ENCODE measurements at places on chromosomes 2 and 18. TPM values are rescaled to one million over a fixed set of nuclear protein-coding genes. Genes with fewer than 3 reads are reported as not detected.

The ANKRD36B gene
- 30.3 TPM for total RNA-seq

The CAB39 gene
- total RNA-seq: 32.3 TPM

The UPP2 gene
- total RNA-seq: not detected

The TCF7L1 gene
- total RNA-seq: 1.5 TPM

The PDCD1 gene
- not detected for total RNA-seq

The RAB6C gene
- total RNA-seq: not detected

The MC5R gene
- not detected for total RNA-seq

The ARHGAP25 gene
- total RNA-seq: 3.0 TPM

The CSRNP3 gene
- total RNA-seq: 13.8 TPM

GRCh38 chr18:12597760-12598159 is 60.1 kb downstream of the SPIRE1 start:
- peak overlapping the region; percentile 77 for H3K27ac ChIP-seq
- DNase-seq: peak; percentile 54
- H3K36me3 ChIP-seq: no peaks in the 10 kb centered on the region
- H3K4me1 ChIP-seq: peaks cover 34% of the 10 kb centered on the region
- no peaks in the 10 kb centered on the region for H3K27me3 ChIP-seq

DNA sequence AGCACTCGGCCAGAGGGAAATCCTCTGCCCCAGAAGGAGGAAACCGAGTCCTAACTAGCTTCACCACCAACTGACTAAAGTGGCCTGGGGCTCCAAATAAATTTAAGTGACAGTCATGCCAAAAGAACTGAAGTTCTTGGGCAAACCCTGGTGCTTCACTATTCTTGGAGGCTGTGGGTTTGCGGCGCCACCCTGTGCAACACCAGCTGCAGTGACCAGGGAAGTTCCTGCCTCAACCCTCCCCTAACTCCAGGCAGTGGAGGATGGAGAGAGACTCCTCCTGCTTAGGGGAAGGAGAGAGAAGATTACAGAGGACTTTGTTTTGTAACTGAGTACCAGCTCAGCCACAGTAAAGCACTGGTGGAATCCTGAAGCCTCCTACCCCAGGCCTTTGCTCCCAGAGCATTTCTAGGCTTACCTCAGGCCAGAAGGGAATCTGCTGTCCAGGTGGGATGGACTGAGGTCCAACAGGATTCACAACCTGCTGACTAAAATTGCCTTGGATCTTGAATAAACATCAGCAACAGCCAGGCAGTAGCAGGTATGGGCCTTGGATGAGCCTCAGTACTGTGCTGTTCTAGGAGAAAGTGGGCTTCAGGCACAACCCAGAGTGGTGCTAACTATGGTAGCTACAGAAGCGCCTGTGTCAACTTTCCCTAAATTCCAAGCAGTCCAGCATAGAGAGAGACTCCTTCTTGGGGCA is 29.4 kb upstream of the BMP10 start:
- H3K4me3 ChIP-seq: no peak overlapping the region
- no peak overlapping the region for H3K27ac ChIP-seq
- peak; percentile 17 for DNase-seq
- peaks cover 4% of the 10 kb centered on the region for H3K27me3 ChIP-seq
- H3K36me3 ChIP-seq: no peaks in the 10 kb centered on the region

DNA sequence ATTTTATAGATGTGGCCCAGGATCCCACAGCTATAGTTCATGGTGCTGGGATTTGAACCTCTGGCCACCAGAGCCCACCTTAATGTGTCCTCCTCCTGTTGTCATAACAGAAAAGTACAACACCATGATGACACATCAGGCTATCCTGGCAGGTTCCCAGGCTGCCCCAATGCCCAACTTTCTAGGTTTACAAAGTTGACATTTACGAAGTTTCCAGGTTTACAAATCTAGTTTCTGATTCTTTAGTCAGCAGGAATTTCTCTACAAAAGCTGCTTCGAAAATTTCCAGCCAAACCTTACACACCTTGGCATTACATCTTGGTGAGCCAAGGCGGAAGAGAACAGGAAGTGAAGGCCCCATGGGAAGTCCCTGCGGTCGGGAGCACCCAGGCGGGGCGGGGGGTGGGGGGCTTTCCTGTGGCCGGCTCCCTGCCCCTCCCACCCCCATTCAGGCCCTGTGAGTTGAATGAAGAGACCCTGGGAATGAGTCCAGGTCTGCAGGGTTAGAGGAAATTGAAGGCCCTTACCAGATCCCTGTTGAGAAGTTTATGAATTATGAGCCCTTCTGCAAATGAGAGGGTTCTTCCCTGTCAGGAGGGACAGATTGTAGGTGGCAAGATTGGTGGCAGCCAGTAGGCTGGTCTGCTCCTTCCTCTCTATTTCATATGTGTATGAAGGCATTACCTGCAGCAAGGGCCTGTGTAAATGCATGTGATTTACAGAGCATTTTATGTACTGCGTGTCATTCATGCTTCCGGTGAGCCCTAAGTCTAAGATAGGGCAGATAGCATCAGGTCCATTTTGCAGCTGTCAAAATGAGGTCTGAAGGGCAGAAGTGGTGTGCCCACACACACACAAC is 11.1 kb upstream of the IL1RN start:
- H3K27ac ChIP-seq: no peak overlapping the region
- no peaks in the 10 kb centered on the region for H3K27me3 ChIP-seq
- H3K4me1 ChIP-seq: no peaks in the 10 kb centered on the region
- no peaks in the 10 kb centered on the region for H3K36me3 ChIP-seq
- DNase-seq: no peak

- H3K4me3 ChIP-seq: no peak overlapping the region
- no peak overlapping the region for H3K27ac ChIP-seq
- H3K27me3 ChIP-seq: no peaks in the 10 kb centered on the region
- H3K4me1 ChIP-seq: peaks cover 40% of the 10 kb centered on the region
Measured at GRCh38 chr2:59585655-59586054, 967.8 kb downstream of the BCL11A start.

DNA sequence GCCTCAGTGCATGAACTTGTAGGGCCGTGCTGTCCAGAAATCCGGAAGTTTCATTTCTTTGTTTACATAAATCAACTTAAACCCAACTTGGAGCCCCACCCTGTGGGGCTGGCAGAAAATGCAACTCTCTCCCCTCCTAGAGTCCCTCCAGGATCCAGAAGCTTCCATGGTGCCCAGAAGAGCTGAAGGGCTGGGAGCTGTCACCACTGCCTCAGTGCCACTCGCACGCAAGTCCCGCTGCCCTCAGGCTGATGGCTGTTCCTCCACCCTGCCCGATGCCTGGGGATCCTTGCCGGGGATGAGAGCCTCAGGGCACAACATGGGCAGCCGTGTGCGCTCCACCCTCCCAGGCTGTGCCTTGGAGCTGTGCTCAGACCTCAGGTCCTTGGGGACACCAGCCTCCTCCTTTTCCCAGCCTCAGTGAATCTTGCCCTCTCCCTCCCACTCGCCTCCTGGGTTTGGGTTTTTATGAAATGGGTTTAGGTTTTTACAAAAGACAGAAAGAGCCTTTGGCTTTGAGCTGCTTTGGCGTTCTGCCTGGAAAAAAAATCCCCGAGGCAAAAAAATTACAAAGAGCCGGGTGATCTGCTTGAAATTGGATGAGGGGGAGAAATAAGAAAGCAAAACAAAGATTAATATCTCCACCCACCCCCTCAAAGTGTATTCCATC is 155.2 kb downstream of the TWIST2 start:
- no peaks in the 10 kb centered on the region for H3K27me3 ChIP-seq
- H3K36me3 ChIP-seq: no peaks in the 10 kb centered on the region
- peak; percentile 65 for DNase-seq
- no peak overlapping the region for H3K4me3 ChIP-seq
- no peak overlapping the region for H3K27ac ChIP-seq
- no peaks in the 10 kb centered on the region for H3K4me1 ChIP-seq

DNA sequence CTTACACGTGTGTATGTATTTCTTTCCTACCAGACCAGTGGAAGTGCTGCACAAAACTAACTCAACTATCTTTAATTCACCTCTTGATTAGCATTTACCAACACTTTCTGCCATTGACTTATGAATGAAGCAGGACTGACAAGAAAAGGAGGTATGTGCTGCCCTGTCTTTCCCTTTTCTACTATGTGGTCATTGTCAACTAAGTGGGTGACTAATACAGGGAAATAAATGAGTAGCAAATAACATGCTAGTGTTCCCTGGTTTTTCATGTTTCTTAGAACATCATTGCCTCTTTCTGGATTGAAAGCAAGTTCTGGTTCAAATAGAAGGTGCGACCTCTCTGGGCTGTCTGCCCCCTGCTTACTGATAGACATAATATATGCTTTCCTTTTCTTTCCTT is 58.0 kb downstream of the LINC00305 start:
- H3K4me1 ChIP-seq: no peaks in the 10 kb centered on the region
- no peaks in the 10 kb centered on the region for H3K36me3 ChIP-seq
- no peaks in the 10 kb centered on the region for H3K27me3 ChIP-seq

DNA sequence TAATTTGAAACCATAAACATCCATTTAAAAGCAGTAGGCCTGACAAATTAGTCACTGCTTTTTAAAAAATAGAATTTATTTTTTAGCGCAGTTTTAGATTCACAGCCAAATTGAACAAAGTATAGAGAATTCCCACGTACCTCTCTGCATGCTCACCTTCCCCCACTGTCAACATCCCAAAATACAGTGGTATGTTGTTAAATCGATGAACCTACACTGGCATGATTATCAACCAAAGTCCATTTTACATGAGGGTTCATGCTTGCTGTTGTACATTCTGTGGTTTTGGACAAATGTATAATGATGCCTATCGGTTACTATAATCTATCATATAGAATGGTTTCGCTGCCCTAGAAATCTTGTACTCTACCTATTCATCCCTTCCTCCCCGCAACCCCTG is 5.6 kb upstream of the ELOA2 start:
- no peaks in the 10 kb centered on the region for H3K27me3 ChIP-seq
- H3K4me3 ChIP-seq: no peak overlapping the region
- no peak overlapping the region for H3K27ac ChIP-seq
- DNase-seq: no peak

DNA sequence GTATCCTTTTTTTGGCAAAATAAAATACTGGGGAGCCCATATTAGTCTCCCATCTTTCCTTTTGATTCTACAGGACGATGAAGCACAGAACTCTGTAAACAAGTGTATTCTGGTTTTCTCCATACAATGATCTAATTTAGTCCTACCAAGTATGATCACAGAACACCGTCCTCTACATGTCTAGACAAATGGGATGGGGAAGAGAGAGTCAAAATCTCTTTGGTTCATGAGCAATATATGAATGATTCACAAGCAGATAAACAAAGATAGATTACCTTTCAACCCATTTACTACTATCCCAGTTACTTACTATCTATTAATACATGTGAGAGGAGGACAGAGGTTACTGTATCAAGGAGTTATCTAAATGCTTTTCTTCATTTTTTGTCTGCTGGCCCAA is 352.4 kb upstream of the ACVR2A start:
- H3K4me3 ChIP-seq: no peak overlapping the region
- H3K36me3 ChIP-seq: no peaks in the 10 kb centered on the region
- DNase-seq: no peak
- no peak overlapping the region for H3K27ac ChIP-seq
- peaks cover 3% of the 10 kb centered on the region for H3K27me3 ChIP-seq
- H3K4me1 ChIP-seq: peaks cover 2% of the 10 kb centered on the region

DNA sequence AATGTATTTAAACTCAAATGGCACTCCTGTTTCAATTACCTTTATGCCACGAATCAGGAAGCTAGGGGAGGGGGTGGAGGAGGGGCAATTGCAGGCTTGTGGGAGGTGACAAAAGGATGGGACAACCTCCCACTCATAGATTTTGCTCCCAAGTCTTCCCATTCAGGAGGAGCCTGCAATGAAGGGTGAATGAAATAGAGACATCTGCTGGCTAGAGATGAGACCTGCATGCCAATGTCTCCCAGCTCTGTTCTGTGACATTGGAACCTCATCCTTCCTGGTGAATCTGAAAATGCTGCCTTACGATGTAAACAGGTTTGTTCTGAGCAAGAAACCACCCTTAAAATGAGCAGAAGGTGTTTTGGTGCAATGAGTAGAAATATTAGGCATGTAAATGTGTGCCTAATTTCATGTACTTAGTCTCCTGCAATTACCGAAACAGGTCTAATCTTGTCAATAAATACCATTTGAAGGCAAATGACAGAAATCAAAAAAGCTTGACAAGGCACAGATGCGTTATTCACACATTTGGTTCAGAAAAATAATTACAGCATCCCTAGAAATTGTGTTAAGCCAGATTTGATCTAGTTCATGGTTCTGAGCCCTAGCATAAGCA is 2.7 kb upstream of the PID1 start:
- no peak overlapping the region for H3K4me3 ChIP-seq
- H3K4me1 ChIP-seq: no peaks in the 10 kb centered on the region
- H3K27me3 ChIP-seq: peaks cover 30% of the 10 kb centered on the region
- H3K36me3 ChIP-seq: no peaks in the 10 kb centered on the region
- DNase-seq: peak; percentile 88

DNA sequence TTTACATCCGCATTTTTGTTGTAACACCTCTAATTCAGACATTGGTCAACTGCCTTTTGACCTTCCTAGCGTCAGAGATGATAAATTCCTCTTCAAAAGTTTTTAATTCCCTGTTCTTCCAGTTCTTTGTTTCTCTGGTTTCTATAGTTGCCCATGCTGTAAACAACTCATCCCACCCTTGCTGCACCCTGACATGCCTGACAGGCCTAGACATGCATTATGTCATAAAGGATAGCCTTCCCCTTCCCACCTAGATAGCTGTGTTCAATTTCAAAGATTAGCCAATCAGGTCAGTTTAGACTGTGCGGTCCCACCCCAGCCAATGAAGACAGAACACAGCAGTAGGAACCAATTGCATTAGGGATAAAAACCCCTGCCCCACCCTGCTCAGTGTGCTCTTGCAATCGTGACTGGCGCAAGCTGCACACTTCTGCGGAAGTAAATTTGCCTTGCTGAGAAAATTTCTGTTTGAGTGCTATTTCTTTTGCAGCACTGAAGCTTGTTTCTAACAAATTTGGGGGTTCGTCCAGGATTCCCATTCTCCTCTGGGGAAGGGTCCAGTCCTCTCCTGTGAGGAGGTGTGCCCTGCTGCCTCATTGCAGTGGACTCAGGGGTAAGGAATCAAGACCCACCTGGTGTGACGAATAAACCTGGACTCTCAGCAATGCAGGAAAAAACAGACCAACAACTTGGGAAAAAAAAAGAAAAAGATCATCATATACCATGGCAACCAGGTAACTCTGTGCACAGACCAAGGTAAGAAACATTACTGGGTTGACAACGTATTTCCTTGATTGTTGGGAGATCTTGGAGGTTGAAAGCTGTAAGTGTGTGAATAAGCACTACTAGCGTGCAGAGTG is 9.1 kb upstream of the SAP130 start:
- no peak for DNase-seq
- no peak overlapping the region for H3K27ac ChIP-seq
- no peaks in the 10 kb centered on the region for H3K36me3 ChIP-seq
- no peaks in the 10 kb centered on the region for H3K4me1 ChIP-seq

GRCh38 chr2:13193900-13194299 is 477.2 kb downstream of the TRIB2 start:
- H3K27ac ChIP-seq: no peak overlapping the region
- no peaks in the 10 kb centered on the region for H3K27me3 ChIP-seq
- H3K4me3 ChIP-seq: no peak overlapping the region
- no peaks in the 10 kb centered on the region for H3K4me1 ChIP-seq
- H3K36me3 ChIP-seq: no peaks in the 10 kb centered on the region

Measured in cardiac muscle cell (in vitro differentiated cells and primary cell).